ENCODE measurements at places on chromosomes 7 and 10. TPM values are rescaled to one million over a fixed set of nuclear protein-coding genes. Genes with fewer than 3 reads are reported as not detected.

Gene NUTM2A
- total RNA-seq: 0.34 TPM

Gene ZCCHC24
- 80.3 TPM for total RNA-seq

Gene ANKRD2
- not detected for total RNA-seq

Gene CDC14C
- not detected for total RNA-seq

Gene ELFN1
- 0.93 TPM for total RNA-seq

Gene NKX1-2
- total RNA-seq: not detected

Gene VIPR2
- not detected for total RNA-seq

Gene SDK1
- 2.4 TPM for total RNA-seq

Gene PRKG1
- 15.3 TPM for total RNA-seq

Gene ANXA8
- 0.77 TPM for total RNA-seq

Gene CDHR1
- 0.26 TPM for total RNA-seq

Gene MRC1
- 0.09 TPM for total RNA-seq

Gene PPIF
- 38.0 TPM for total RNA-seq

Gene SLC18A2
- total RNA-seq: not detected

Gene NYAP1
- total RNA-seq: 3.4 TPM

Gene RAPGEF5
- 0.85 TPM for total RNA-seq

Gene AIMP2
- 62.0 TPM for total RNA-seq

Gene LIPM
- total RNA-seq: not detected

Gene MARVELD1
- total RNA-seq: 60.7 TPM

Gene PON3
- 4.0 TPM for total RNA-seq

Gene NEUROD6
- not detected for total RNA-seq

Gene TMEM139
- not detected for total RNA-seq
